T-helper 17 cell (primary cell): ENCODE measurements at places on chromosomes 2 and 18. TPM values are rescaled to one million over a fixed set of nuclear protein-coding genes. Genes with fewer than 3 reads are reported as not detected.

- peaks cover 45% of the 10 kb centered on the region for H3K27me3 ChIP-seq
- H3K4me3 ChIP-seq, result no peak overlapping the region
- H3K27ac ChIP-seq, result no peak overlapping the region
- no peaks in the 10 kb centered on the region for H3K4me1 ChIP-seq
- DNase-seq, result no peak
- no peaks in the 10 kb centered on the region for H3K36me3 ChIP-seq
Observed at GRCh38 chr2:223619486-223620129, 17.4 kb upstream of the SCG2 start.

DNA sequence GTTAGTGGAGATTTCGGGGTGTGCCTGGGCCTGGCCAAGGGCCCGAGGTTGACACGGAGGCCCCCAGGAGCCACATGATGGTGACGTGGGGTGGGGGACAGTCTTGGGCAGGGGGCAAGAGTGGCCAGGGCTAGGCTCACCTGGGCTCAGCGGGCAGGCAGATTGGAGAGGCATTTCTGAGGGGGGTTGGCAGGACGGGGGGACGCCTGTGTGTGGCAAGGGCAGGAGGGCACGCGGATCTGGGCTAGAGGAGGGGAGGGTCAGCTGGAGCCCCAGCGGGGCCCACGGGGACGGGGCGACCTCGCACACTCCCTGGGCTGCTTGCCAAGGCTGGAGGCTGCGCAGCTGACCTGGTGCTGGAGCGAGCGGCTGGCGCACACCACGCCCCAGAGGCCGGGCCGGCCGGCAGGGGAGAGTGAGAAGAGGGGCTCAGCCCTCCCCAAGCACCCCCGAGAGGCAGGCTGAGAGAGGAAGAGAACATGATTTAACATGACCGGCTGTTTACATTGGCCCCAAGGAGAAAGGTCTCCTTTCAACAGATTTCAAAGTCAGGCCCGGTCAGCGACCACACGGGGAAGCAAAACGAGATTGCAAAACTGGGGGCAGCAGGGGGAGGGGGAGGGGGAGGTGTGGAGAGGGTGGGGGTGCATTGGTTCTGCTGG, 38.0 kb upstream of the SNED1 start:
- H3K27me3 ChIP-seq, result peaks cover 9% of the 10 kb centered on the region
- H3K36me3 ChIP-seq, result no peaks in the 10 kb centered on the region
- peaks cover 4% of the 10 kb centered on the region for H3K4me1 ChIP-seq

DNA sequence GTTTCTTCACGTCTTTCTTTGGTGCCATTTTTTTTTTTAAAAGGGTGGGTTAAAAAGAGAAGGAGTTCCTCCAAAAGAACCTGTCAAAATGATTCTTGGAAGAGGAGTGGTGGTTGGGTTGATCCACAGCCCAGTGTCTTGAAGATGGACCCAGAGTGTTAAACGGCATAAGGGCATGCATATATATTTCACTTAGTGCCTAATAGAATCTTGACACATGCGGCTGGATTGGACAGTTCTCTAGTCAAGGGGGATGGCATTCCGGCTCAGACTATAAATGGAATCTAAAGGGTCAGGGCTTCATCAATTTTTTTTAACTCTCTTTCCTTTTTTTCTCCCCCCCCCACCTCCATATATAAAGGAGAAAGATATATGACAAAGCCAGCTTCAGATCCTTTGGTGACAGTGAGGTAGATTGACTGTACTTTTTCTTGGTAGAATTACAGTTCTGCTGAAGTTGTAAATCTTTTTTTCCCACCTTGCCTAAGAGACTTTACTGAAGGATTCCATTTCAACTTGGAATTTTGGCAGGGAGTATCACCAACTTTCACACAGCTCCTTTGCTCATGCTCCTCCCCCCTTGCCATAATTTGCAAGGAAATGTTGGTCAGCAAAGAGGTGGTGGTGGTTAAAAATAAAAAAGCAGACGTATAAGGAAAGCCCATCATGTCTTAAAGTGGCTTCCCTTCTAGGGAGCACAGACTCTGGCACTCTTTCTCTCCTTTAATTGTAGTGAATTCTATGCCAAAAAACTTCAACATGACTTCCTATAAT, at the start of gene MYL1:
MYL1 (minus strand) TSS at position 160 of the 774 bp plus-strand sequence; CDS start at position 28, 132 bp downstream.
- DNase-seq, result no peak
- no peak within 1 kb of the TSS for H3K27ac ChIP-seq
- no peaks in the 10 kb centered on the region for H3K36me3 ChIP-seq
- no peak within 1 kb of the TSS for H3K4me3 ChIP-seq

The CIDEA gene
- not detected for total RNA-seq

DNA sequence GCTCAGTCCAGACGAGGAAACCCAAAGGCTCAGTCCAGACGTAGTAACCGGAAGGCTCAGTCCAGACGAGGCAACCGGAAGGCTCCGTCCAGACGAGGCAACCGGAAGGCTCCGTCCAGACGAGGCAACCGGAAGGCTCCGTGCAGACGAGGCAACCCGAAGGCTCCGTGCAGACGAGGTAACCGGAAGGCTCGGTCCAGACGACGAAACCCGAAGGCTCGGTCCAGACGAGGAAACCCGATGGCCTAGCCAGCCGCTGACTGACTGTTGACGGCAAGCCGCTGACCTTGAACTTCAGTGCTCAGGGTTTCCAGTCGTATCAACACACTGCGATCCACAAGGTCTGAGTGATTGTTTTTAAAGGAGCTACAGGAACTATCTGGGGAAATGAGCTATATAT, 150.7 kb upstream of the TPO start:
- H3K4me3 ChIP-seq, result no peak overlapping the region
- no peaks in the 10 kb centered on the region for H3K27me3 ChIP-seq
- no peak for DNase-seq
- H3K36me3 ChIP-seq, result peaks cover 3% of the 10 kb centered on the region
- no peak overlapping the region for H3K27ac ChIP-seq

GRCh38 chr2:170436077-170436943, 258.4 kb downstream of the MYO3B start:
- H3K4me1 ChIP-seq, result peaks cover 26% of the 10 kb centered on the region
- H3K27me3 ChIP-seq, result no peaks in the 10 kb centered on the region
- H3K4me3 ChIP-seq, result no peak overlapping the region
- H3K27ac ChIP-seq, result peak overlapping the region; percentile 66

The COLEC11 gene
- not detected for total RNA-seq

The CENPA gene
- total RNA-seq, result 0.50 TPM

The DPP10 gene
- not detected for total RNA-seq

GRCh38 chr2:12684471-12684936, 32.2 kb upstream of the TRIB2 start:
- H3K4me3 ChIP-seq, result no peak overlapping the region
- peaks cover 9% of the 10 kb centered on the region for H3K4me1 ChIP-seq
- no peaks in the 10 kb centered on the region for H3K36me3 ChIP-seq
- H3K27me3 ChIP-seq, result no peaks in the 10 kb centered on the region
- no peak overlapping the region for H3K27ac ChIP-seq
